CD8-positive, alpha-beta T cell (primary cell): ENCODE measurements at places on chromosomes 16 and 17.

GRCh38 chr16:55078153-55078552 lies 147.5 kb downstream of the IRX5 start:
- DNase-seq, result no peak

GRCh38 chr16:13672196-13672595 lies 247.8 kb upstream of the ERCC4 start:
- no peak for DNase-seq

GRCh38 chr17:39235555-39236449 lies 10.1 kb upstream of the STAC2 start:
- no peak for DNase-seq

GRCh38 chr17:39122991-39123390 lies 28.4 kb downstream of the PLXDC1 start:
- no peak for DNase-seq

- DNase-seq, result no peak
These were observed 8.3 kb upstream of the LPCAT2 start for GRCh38 chr16:55500530-55501011.

DNA sequence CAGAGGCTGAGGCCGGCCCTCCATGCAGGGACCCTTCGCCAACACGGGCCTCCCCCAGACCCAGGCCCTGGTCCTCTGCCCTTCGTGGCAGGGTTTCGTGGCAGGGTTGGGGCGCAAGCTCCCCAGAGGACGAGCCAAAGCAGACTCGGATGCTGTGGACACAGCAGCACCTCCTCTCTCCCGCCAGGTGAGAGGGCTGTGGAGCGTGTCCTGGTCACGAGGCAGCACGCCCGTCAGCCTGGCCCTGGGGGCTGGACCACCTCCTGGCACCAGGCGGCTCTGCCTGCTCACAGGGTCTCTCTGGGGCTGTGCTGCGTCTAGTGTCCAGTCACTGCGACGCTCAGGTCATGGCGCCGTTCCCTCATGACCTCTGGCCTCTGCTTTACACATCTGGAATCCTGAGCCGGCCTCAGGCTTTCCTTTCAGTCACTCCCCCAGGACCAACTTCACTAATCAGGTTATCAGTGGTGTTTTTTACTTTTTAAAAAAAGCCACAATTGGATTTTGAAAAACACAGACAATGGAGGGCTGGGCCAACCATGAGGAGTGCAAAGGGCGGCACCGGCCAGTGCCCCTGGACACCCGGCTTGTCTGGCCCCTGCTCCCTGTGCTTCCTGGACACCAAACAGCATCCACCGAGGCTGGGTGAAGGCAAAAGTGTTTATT lies 5.4 kb downstream of the NDUFAF8 start:
- no peak for DNase-seq

DNA sequence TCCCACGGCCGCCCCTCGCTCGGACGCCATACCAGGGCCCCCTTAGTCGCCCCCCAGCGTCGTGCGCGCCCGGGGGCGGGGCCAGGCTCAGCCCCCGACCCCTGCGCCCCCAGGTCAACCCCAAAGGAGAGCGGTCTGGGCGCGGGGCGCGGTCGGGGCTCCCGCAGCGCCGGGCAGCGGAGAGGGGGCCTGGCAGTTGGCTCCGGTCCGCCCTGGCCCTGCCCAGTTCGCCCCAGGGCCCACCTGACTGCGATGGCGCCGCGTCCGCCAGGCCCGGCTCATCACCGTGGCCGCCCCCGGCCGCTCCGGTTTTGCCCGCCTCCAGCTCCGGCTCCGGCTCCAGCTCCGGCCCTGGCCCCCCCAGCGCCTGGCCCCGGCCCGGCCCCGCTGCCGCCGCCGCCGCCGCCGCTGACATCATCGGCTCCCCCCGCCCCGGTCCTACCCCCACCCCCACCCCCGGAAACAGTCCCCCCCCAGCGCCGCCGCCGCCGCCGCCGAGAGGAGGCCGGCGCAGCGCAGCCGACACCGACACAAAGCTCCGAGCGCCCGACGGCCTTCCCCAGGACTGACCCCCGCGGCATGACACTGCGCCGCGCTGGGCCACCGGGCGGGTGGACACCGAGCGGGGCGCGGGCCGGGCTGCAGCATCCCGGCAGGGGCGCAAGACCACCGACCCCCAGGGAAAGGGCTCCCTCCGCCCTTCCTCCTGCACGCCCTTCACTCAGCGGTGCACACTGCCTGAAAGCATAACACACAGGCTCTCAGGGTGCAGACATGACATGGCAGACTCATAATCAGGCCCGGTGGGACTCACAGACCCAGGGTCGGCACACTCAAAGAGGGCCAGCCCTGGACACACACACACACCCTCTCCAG lies at the start of gene ZBTB4:
ZBTB4 (minus strand) TSS at position 419 of the 876 bp plus-strand sequence. CDS start 12,830 bp downstream, outside the sequence.
- DNase-seq, result peak; percentile 84

GRCh38 chr16:2148714-2149629 lies 547 bp downstream of the RAB26 start:
- no peak for DNase-seq

DNA sequence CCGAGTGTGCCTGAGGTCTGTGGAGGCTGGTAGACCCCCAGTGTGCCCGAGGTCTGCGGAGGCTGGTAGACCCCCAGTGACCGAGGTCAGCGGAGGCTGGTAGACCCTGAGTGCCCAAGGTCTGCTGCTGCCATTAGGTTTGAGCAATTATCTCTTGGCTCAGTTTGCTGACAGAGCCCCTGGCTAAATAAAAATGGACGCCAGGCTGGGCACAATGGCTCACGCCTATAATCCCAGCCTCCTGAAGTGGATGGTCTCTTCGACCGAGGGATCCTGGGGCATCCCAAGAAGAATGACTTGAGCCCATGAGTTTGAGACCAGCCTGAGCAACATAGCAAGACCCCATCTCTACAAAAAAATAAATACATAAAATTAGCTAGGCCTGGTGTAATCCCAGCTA lies 98.7 kb upstream of the ZNF469 start:
- DNase-seq, result no peak

DNA sequence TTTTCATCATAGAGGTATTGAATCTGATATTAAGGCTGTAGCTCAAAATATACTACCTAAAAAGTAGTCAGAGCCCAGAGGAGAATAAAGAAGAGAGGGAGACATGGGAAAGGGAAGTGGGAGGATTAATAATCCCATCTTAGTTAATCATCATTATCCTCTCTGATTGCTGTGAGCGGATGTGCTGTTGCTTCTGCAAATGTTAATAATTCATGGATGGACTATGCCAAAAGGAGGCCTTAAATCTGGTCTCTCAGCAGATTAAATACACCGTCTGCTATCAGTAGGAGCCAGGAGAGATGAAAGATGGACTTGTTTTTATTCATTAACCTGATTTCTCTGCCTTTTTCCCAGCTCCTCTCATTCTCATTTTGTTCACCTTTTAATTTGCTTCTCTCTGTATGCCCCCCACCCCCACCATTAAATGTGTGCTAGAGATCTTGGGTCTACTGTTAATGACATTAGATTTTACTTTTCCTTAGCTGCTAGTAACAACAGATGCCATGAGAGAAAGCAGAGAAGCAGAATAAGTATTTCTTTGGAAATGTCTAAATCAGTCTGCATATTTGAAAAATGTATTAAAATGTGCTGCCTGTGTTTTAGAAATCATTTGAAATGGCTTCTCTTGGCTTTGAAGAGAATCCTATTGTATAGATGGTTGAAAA lies 44.2 kb downstream of the NUP93 start:
- DNase-seq, result no peak

- no peak for DNase-seq
These were observed 189.7 kb upstream of the SDK2 start for GRCh38 chr17:73833775-73834488.

GRCh38 chr16:88022076-88023042 lies 71.1 kb downstream of the BANP start:
- DNase-seq, result no peak

DNA sequence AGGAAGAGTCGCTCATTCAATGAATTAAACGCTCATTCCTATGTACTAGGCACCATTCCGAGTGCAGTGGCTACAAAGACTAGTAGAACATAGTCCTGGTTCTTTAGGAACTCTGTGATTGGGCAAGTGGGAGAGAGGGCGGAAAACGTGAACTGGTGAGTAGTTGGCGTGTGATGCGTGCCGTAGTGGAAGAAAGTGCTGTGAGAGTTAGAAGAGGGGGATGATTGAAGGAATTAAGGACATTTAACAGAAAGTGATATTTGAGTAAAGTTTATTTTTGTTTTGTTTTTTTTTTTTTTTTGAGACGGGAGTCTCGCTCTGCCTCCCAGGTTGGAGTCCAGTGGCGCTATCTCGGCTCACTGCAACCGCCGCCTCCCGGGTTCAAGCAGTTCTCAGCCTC lies 7.9 kb upstream of the SLFN14 start:
- DNase-seq, result no peak

GRCh38 chr17:17810084-17810894 lies 26.5 kb downstream of the SREBF1 start:
- no peak for DNase-seq

DNA sequence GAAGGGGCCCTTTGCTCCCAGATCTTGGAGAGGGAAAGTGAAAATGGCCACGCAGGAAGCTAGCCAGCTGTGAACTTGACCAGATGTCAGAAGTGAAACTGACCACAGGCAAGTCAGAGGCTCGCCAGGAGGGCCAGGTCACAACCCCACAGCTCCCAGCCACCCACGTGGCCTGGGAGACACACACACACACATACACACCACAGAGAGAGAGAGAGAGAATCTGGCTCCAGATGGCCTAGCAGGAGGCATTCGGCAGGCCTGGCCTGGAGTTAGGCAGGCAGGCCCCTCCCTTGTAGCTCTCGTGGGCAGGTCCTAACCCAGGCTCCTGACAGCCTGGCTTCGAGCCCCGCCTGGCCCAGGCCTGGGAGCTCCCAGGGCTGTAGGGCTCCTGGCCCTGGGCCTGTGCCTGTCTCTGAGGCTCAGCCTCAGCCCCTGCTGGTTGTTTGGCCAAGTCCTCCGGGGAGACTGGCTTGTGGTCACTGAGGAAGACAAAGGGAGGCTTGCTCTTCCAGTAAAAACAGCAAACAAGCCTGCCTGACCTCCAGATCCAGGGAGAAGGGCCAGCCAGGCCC lies 20.2 kb downstream of the NGFR start:
- no peak for DNase-seq

- DNase-seq, result no peak
These were observed 509 bp downstream of the CNEP1R1 start for GRCh38 chr16:50025537-50025931.

- DNase-seq, result no peak
These were observed 17.1 kb downstream of the ZNHIT3 start for GRCh38 chr17:36503456-36504155.

DNA sequence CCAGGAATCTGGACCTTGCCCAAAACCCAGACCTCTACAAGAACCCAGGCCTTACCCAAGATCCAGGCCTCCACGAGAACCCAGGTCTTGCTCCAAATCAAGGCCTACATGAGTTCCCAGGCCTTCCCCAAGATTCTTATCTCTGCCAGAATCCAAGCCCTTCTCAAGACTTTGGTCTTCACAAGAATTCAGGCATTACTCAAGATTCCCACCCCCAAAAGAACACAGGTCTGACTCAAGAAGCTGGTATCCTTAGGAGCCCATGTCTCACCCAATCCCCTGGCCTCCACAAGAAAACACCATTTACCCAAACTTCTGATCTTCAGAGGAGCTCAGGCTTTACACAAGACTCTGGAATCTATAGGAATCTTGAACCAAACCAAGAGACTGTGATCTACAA lies 2.6 kb downstream of the SPEM3 start:
- DNase-seq, result no peak

DNA sequence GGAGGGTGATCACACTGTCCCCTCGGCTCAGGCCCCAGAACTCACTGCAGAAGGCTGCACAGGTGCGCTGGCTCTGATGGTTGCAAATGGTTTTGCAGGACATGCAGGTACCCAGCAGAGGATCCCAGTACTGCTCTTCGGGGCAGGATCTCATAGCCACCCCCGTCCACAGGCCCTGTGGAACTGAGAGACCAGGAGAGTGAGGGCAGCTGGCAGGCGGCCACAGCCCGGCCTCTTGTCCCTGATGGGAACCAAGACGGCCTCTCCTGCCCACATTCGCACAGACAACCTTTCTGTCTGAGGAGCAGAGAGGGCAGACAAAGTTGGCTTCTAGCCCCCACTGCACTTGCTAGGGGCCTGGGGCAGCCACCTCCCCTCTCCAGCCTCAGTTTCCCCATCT lies 19.5 kb downstream of the TNFRSF13B start:
- no peak for DNase-seq

GRCh38 chr17:48137656-48138055 lies 30.1 kb downstream of the SNX11 start:
- no peak for DNase-seq

DNA sequence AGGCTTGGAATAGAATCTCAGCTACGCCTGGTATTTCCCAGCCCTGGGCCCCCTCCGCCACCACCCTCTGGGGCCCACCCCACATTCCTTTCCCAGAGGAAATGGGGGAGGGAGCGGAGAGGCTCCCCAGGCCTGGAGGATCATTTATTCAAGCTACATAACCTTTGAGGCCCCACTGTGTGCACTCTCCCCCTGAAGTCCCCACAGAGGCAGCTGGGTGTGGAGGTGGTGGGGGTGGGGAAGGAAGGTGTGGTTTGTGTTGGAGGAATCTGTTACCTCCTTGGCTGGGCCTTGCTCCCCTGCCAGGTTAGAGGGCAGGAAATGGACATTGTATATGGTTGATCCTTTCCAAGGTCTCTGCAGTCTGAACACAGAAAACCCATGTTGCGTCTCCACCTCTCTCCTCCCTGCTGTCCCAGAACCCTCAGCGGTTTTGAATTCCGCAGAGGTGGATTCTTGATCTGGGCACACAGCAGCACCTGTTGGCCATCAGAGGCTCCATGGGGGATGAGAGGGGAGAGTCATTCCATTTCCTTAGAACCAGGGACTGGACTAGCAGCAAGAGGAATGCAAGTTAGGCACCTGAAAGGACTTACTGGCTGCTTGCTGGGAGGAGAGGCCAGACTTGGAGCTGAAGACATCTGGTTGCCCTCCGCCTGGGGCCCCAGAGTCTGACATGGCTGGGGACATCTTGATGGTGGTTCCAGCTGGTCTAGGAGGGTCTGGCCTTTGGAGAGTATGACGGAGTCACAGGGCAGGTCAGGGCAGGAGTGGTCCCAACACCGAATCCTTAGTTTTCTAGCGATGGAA lies 23.0 kb downstream of the ARHGAP23 start:
- no peak for DNase-seq

- DNase-seq, result no peak
These were observed 23.2 kb upstream of the PHB1 start for GRCh38 chr17:49437696-49438435.

- DNase-seq, result no peak
These were observed 3.5 kb upstream of the DRG2 start for GRCh38 chr17:18084256-18084655.

DNA sequence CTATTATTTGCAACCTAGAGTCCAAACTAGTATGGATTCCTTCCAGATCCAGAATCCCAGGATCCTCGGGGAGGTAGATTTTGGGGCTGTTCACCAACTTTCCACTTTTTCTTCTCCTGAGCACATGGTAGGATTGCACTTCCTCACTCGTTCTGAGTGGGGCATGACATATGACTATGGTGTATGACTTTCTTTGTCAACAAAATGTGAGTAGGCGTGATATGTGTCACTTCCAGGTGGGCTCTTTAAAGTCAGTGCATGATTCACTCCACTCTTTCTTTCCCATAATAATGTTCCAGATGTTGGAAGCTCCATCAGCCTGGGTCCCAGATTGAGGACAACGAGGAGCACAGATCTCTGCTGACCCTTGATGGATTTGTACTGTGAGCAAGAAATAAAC lies 21.5 kb downstream of the IRX5 start:
- no peak for DNase-seq

- DNase-seq, result peak; percentile 47
These were observed 229.8 kb downstream of the CPPED1 start for GRCh38 chr16:12573730-12574383.

GRCh38 chr17:63500543-63501390 lies 22.4 kb upstream of the KCNH6 start:
- DNase-seq, result no peak

- no peak for DNase-seq
These were observed 35.0 kb downstream of the DHRS7B start for GRCh38 chr17:21161498-21162393.

GRCh38 chr16:68445458-68445857 lies 2.9 kb downstream of the SMPD3 start:
- DNase-seq, result no peak
